Pulmonary artery endothelial cell (primary cell): ENCODE measurements at places on chromosomes 12 and 14. TPM values are rescaled to one million over a fixed set of nuclear protein-coding genes. Genes with fewer than 3 reads are reported as not detected.

The TESPA1 gene
- not detected in 2 replicates for total RNA-seq

The B3GNT4 gene
- under 0.01 and 0.04 TPM in 2 replicates for total RNA-seq

The DPPA3 gene
- total RNA-seq: not detected in 2 replicates

The PTCSC3 gene
- not detected in 2 replicates for total RNA-seq

The SLC4A8 gene
- total RNA-seq: 3.7 and 5.1 TPM in 2 replicates

The KLRK1 gene
- not detected in 2 replicates for total RNA-seq

The PRIM1 gene
- total RNA-seq: 12.7 and 16.2 TPM in 2 replicates

The KIF26A gene
- 5.0 and 13.4 TPM in 2 replicates for total RNA-seq

The PSMC1 gene
- total RNA-seq: 177 and 224 TPM in 2 replicates

The SIX1 gene
- total RNA-seq: 0.73 and 1.4 TPM in 2 replicates

The METTL25 gene
- total RNA-seq: 10.4 and 10.7 TPM in 2 replicates

The LRR1 gene
- total RNA-seq: 36.1 and 46.7 TPM in 2 replicates

The RNASE3 gene
- total RNA-seq: not detected in 2 replicates

The CHGA gene
- total RNA-seq: not detected in 2 replicates

The SLC2A13 gene
- 3.4 and 6.3 TPM in 2 replicates for total RNA-seq

The GOLT1B gene
- total RNA-seq: 24.9 and 30.6 TPM in 2 replicates

The CLEC4D gene
- not detected in 2 replicates for total RNA-seq

The SCN8A gene
- total RNA-seq: 21.0 and 30.7 TPM in 2 replicates
